ENCODE measurements at places on chromosomes 1 and 21. TPM values are rescaled to one million over a fixed set of nuclear protein-coding genes. Genes with fewer than 3 reads are reported as not detected.

Gene ZNF593OS
- not detected for total RNA-seq

Gene TBX15
- total RNA-seq: not detected

Gene RGS4
- not detected for total RNA-seq

Gene TMEM61
- not detected for total RNA-seq

Gene CAPN9
- total RNA-seq: not detected

Gene IFT25
- 50.2 TPM for total RNA-seq
